ENCODE measurements at places on chromosomes 2 and 18.

- no peak for DNase-seq
These were observed 61.9 kb upstream of the RND3 start for GRCh38 chr2:150549381-150549780.

DNA sequence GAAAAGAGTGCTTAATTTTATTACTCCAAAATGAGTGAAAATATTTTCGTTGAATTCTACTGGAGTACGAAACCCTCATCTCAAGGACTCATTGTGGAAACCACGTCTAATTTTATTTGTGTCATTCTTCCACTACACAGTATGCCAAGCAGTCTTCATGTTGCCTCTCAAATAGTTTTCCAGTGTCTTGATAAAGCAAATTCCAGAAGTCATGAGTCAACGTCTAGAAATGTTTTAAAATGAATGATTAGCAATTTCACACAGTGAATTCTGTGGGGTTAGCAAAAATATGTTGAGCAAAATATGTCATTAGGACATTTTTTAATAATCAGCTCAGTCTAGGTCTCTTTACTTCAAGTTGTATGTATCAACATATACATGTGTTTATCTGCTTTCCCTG is 865.5 kb downstream of the DSC3 start:
- DNase-seq = no peak

- no peak for DNase-seq
These were observed 13.4 kb downstream of the ATP8B1 start for GRCh38 chr18:57789759-57790158.

DNA sequence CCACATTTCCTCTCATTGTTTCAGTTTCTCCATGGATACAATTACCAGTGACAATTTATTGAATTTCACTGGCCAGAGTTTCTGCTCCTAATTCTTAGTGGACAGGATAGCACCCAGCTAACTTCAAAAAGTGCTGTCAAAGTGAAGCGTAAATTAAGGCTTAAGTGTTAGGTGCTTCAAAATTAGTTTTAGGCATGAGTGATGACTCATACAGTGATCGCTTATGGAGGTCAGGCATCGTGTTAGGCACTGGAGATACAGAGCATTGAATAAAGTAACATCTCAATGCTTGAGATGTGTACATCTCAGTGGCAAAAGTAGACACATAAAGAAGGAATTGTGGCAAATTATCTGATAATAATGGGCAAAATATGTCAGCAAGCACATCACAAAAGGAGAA is 40.8 kb downstream of the NOSTRIN start:
- no peak for DNase-seq

GRCh38 chr18:46019936-46020335 is 52.1 kb downstream of the PSTPIP2 start:
- no peak for DNase-seq

GRCh38 chr2:241309684-241310117 is 5.8 kb downstream of the HDLBP start:
- peak; percentile 60 for DNase-seq

DNA sequence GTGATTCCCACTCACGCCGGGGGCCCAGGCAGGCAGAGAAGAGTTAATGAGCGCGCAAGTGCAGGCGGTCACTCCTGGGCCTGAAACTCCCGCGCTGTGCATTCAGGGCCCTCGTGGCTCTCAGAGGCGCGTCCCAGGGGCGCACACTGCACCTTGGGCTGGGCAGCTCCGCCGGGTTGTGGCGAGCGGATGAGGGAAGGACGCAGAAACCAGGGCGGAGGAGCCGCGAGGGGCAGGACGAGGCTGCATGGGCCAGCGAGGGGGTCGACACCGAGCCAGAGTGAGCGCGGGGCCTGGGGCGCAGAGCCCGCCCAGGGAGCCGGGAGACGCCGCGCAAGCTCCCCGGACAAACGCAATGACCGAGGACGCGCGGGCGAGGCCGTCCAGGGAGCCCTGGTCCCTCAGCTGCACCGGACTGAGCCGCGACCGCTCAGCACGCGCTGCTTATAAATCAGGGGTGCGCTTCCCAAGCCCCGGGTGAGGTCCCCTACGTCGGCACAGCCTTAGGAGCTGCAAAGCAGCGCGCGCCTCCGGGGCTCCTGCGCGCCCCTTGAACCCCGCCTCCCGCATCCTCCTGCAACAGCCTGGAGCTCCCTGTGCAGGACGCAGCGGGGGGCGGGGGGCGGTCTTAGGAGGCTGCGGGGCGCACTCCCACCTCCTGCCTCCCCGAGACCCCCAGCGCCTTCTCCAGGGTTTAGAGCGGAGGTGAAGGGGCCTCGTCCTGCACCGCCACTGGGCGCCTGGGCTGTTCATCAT is 180.2 kb upstream of the ALKAL2 start:
- DNase-seq = no peak

DNA sequence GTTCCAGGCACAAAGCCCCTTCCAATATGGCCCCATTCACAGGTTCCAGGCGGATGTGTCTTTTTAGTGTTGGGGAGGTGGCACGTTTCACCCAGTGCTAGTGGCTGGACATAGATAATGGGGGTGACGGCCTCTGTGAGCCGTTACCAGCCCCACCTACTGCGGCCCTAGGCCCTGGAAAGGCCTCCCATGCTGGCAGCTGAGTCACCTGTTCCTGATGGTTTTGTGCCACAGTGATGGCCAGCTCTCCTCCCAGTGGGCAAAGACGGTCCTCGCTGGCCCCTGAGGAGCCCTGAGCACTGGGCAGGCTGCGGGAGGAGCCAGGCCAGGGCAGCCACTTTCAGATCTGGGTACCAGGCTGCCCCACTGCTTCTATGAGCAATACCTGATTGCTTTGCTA is 40.0 kb upstream of the GPC1 start:
- no peak for DNase-seq

DNA sequence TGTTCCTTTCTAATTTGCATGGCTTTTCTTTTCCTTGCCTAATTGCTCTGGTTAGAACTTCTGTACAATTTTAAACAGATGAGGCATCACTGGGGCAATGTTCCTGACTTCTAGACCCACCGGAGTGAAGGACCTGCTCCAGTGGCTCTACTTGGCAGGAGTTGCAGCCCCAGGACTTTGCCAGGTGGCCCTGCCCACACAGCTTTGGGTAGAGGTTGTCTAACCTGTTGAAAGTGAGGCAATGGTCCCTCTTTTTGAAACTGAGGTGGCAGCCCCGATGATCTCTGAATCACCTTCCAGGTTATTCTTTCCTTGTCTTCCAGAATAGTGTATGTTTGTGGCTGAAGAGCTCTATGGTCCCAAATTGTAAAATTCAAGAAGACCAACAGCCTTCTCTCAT is 29.9 kb upstream of the ZNF512 start:
- DNase-seq = no peak

GRCh38 chr2:160674146-160674750 is 180.6 kb upstream of the RBMS1 start:
- DNase-seq = no peak

GRCh38 chr18:56235481-56236013 is 402.8 kb downstream of the TXNL1 start:
- DNase-seq = no peak

DNA sequence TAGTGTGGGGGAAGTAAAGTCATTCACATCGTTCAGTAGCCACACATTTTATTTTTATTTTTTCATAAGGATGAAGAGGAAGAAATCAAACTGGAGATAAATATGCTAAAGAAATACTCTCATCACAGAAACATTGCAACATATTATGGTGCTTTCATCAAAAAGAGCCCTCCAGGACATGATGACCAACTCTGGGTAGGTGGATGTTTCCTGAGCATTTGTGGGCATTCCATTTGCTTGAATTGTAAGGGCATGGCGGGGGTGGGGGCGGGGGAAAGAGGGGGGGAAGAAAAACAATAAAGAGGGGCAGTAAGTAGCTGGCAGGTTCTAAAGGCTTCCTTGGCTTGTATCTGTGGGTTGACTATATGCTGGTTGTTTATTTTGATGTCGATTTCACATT is 126.4 kb downstream of the MAP4K4 start:
- no peak for DNase-seq

DNA sequence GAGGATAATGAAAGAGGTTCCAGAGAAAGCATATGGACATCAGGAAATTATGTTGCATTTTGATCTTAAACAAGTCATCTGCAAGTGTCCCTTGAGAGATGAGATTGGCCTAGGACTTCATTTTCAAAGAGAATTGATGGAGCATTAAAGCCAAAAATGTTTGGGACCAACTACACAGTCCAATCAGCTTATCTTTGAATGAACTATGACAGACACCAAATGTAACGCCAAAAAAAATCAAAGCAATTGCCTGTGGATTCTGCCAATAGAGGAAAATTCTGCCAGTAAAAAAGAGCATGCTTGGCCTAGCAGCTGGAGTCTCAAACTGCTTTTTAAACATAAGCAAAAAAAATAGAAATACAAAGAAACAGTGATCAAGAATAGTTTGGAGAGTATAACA is 594.5 kb upstream of the CHAC2 start:
- DNase-seq = no peak

DNA sequence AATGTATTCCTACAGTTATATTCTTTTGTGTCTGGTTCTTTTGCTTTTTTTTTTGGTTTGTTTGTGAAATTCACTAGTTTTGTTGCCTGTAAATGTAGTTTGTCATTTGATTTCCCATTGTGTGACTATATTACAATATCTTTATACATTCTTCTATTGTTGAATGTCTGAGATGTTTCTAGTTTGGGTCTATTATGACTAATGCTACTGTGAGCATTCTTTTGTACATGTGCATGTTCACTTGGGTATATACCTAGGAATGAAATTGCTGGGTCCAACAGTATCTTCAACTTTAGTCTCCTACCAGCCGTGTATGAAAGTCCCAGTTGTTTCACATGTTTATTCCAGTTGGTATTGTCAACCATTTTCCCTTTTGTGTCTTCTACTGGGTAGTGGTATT is 112.7 kb upstream of the RBMS1 start:
- no peak for DNase-seq
